ENCODE measurements at places on chromosomes 5 and 9.

- DNase-seq, result no peak
These were observed 28.0 kb downstream of the ATP6V0E1 start for GRCh38 chr5:173011566-173011965.

GRCh38 chr5:61796773-61797172 lies 464.7 kb downstream of the ZSWIM6 start:
- no peak for DNase-seq

DNA sequence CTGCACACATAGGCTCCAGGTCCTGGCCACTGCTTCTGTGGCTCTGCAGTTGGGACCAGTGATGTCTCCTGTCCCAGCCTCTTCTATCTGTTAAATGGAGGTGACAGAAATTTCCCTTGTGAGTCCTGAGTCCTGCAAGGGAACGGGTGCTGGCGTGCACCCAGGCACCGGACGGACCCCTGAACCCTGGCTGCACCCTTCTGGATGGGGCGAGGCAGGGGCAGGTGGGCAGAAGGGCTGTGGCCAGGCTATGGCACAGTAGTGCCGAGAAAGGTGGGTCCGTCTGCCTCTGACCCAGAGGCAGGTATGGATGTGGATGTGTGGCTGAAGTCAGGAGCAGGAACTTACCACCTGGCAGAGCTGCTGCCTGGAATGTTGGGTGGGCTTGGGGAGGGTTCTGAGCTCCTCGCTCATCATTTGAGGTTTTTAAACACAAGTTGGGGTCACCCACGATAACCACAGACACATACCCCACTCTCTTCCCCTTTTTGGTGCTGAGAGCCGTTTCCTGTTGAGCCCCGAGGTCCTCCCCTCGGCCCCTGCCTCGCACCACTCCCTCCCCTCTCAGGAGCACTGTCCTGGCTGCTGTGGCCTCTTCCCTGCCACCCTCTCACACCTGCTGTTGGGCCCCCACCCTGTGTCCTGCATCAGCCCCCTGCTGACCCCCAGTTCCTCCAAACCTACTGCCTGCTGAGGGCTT lies 82.0 kb downstream of the COL5A1 start:
- no peak for DNase-seq

- no peak for DNase-seq
These were observed 5.7 kb upstream of the NOTCH1 start for GRCh38 chr9:136551401-136552116.

GRCh38 chr9:16745359-16745758 lies 125.1 kb downstream of the BNC2 start:
- DNase-seq, result no peak

DNA sequence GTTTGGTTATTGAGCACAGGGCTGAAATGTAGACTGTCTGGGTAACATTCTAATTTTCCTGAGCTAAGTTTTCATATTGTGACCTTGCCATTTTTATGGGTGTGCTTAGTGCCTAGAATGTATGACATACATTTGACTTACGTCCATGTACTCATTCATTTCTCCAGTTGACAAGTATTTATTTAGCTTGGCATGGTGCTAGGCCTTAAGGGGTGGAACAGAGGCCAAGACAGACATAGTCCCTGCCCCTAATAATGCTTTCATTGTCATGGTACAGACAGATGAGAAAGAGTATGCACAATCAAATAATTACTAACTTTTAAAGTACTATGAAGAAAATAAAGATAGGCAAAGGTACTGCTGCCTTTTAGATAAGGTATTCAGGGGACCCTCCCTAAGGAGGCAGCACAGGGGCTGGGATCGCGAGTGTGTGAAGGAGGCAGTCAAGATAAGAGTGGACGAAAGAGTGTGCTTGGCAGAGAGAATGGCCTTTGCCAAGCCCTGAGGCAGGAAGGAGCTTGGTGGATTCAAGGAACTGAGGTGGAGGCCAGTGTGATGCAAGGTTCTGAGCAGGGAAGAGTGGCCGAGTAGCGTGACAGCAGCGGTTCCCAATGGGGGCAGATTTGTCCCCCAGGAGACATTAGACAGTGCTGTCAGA lies 128.0 kb downstream of the PIP5K1B start:
- no peak for DNase-seq

GRCh38 chr9:72422214-72422613 lies 57.2 kb upstream of the ZFAND5 start:
- DNase-seq, result no peak

- DNase-seq, result no peak
These were observed 279.6 kb upstream of the FTMT start for GRCh38 chr5:121572061-121572460.

- DNase-seq, result no peak
These were observed 299.3 kb downstream of the ANXA1 start for GRCh38 chr9:73451003-73451402.

DNA sequence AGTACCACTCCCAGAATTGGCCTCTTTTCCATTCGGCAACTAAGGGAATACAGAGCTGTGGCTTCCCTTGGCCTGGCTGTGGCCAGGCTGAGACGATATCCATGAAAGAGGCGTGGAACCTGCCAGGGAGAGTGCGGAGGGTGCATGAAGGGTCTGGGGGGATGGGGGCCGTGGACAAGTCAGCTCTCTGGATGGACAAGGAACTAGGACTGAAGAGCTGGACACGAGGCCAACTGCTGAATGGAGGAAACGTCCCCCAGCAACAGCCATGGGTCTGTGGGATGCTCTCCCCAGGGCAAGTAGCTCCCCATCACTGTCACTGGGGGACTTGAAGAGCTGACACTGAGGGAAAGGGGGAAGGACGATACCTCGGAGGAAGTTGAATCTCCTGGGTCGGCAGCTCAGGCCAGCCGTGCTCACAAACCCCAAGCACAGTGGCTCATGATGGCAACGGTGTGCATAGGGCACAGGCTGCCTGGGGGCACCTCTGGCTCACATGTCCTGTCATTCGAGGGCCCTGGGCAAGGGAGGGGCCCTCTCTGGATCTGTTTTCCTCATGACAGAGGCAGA lies 4.1 kb upstream of the OLFM1 start:
- DNase-seq, result no peak

DNA sequence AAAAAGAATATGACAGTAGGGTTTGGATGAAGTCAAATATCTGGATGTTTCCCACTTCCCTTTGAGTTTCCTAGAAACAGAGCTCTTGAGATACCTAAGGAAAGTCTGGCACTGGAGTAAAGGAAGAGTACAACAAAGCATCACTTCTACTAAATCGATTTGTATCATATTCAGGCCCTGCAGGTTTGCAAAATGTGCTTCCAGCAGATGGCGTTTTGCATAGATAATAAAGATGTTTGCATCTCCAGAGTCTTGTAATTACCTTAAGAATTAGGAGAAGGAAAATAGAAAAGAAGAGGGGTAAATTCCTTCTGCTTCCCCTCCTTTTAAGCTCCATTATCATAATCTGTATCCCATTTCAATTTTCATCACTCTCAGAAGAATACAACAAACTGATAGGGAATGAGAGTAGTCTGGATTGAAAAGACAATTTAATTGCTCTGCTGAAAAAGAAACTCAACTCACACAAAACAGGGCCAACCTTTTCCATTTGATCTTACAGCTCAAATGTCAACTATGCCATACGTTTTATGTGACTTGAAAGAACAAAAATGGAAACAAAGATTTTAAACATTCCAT lies 380.4 kb downstream of the PTPRD start:
- no peak for DNase-seq

DNA sequence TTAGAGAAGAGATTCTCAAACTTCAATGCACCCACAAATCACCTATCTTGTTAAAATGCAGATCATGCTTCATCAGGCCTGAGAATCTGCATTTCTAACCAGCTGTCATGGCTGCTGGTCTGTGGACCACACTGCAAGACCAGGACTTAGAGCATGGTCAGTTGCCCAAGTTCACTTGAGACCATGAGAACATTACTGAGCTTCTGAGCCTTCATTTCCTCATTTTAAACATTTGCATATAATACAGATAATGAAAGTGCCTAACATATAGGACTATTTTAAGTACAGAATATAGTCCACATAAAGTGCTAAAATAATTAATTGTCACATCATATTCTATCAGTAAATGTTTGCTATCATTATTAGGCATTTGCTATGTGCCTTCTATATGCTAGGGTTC lies 260.8 kb upstream of the TNC start:
- DNase-seq, result no peak

DNA sequence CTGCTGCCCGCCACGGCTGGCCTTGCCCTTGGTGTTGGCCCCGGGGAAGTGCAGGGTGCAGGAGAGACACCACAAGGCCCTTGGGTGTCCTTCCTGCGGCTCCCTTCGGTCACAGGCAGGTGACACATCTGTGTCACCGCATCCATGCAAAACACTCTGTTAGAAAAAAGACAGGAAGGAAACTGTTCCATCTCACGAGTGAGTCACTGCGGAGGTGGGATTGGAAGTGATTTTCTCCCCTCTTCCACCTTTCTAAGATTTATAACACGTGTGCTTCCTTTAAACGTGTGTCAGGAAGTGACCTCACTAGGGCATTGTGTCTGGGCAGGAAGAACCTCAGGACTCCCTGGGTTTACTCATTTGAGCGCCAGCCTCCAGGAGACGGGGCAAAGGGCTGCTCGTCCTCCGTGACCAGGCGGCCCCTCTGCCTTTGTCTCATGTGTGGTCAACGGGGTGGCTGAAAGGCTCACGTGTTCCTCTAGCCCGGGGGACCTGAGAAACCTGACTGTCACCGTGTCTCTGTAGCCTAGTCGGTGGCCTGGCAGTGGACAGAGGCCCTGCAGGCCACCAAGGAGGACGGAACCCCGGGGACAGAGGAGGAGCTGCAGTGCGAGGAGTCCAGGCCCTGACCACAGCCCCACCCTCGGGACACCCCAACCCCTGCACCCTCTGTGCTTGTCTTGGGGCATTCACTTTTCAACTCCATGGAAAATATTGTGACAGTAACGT lies 4.9 kb upstream of the LCN1 start:
- no peak for DNase-seq

DNA sequence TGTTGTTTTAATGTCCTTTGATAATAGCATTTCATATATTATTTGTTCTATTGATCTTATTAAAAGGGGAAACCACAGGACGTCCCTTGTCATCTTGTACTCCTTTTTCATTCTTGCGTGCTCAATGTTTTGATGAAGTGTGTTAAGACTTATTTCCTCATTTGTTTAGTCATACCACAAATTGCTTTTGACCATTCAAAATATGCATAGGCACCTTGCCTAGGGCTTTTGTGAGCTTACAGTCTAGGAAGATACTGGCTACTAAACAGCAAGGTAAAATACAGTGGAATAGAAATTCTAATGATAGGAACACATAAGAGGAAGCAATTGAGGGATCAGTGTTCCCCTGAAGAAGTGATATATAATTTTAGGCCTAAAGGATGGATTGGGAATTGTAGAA lies 190.3 kb downstream of the WDR70 start:
- DNase-seq, result no peak

- no peak for DNase-seq
These were observed 353.2 kb downstream of the CWC27 start for GRCh38 chr5:65121880-65122436.

- DNase-seq, result no peak
These were observed 78.5 kb downstream of the PRRT1B start for GRCh38 chr9:131623655-131624330.

DNA sequence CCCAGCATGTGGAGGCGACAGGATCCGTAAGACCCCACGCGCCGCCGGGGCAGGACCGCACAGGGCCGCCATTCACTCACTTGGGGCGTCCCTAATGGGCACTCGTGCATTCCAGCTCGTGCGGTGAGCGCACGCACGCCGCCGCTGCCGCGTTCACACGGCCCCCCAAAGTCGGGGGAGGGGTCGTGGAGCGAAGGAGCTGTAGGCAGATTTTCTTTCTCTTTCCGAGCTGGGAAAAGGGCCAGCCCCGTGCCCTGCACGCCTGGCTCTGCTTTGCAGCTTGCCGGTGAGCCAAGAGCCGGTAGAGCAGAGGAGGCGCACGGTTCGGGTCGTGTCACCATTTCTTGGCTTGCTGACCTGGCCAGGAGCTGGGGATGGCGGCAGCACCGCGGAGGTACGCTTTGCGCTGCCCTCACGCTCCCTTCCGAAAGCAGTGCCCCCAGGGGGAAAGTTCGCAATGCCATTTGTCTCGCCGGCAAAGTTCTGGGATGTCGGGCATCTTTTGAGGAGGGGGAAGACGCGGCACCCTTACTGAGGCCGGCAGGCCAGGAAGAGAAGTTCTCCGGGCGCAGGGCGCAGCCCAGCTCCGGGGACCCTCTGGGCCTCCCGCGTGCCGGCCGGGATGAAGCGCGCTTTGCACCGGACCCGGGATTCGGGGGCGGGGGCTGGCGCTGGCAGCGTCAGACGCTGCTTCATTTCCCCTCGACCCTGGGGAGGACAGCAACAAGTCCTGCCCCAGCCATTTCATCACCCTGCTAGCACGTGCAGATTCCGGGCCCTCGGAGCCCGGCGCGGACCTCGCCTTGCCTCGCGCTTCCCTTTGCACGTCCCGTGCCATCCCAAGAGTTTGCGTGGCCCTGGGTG lies 898 bp downstream of the STC2 start:
- no peak for DNase-seq

DNA sequence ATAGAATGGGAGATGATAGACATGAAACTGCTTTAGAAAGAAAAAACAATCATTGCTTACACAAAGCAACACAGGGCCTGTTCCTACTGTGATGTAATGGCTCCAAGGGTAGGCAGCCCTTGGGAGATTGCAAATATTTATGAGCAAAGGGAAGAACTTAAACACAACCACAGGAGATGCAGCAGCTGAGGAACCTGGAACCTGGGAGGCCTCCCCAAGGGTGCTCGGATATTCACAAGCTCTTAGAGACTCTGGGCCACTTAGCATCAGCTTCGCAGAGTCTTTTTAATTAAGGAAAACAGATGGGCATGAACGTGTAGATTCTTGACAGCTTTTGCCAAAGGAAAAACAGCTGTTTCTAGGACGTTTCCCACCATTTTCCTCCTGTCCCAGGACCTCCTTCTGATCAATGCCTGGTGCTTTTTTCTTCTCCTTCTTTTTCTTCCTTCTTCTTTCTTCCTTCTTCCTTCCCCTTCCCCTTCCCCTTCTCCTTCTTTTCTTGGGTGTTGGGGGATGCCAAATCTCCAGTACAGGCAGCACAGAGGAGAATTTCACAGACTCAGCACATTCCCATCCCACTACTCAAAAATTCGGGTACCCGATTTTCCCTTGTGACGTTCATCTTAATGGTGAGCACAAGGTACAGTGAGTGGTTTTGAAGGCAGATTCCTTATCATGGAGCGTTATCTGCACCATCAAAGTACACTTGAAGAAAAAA lies 28.1 kb upstream of the TCF7 start:
- no peak for DNase-seq

DNA sequence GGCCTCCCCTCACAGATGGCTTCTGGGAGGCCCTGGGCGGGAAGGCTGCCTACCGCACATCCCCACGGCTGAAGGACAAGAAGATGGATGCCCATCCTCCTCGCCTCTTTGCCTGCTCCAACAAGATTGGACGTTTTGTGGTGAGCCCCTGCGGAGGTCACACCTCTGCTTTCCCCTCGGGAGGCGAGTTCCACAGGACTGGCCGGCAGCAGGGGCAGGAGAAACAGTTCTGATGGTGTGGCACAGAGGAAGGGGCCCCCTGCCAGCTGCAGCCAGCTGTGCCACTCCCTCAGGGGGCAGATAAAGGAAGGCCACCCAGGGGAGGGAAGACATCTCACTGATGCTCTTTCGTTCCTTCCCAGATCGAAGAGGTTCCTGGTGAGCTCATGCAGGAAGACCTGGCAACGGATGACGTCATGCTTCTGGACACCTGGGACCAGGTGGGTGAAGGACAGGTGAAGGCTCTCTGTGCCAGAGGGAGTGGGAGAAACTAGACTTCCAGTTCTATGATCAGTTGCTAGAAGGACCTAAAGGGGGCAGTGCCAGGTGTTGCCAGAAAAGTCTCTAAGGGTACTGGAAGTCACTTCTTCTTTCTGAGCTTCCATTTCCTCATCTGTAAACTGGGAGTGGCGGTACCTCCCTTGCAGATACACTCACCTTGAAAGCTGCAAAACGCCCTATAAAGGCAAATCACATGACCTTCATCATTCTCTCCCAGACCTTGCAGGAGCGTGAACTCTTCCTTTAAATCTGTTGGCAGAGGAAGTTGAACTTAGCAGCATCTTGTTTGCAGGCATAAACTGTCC lies 41.0 kb downstream of the STOM start:
- no peak for DNase-seq

Measured in effector memory CD8-positive, alpha-beta T cell (primary cell).